ENCODE measurements at places on chromosomes 5 and 9.
A peak's percentile ranks its signal among the peaks of the same experiment; 100 is the strongest.

DNA sequence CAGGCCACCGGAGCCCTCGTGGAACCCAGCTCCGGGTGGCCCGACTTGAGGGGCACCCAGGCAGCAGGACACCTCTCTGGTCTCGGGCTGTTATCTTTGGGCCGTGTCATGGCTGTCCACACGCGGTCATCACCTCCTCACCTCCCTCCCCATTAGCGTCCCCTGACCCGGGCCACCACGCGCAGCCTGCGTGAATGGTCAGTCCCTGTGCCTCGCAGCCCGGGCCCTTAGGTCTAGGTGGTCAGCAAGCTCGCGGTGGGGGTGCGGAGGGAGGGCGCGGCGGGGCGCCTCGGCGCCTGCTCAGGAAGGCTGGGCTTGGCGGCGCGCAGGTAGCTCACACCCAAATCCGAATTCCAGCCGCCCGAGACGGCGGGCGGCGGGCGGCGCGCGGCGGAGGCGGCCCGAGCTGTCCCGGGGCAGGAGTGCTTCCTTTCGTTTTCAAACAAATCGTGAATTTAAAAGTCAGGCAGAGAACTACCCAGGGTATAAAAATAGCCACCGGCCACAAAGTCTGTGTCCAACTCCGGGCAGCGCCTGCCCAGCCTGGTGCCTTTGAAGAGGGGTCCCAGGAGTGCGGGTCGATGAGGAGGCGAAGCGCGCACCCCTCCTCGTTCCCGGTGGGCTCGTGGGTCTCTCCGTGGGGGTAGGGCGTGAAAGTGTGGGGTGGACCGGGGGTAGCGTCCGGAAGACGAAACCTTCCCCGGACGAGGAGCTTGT, 1.0 kb upstream of the RXRA start:
- DNase-seq: no peak

DNA sequence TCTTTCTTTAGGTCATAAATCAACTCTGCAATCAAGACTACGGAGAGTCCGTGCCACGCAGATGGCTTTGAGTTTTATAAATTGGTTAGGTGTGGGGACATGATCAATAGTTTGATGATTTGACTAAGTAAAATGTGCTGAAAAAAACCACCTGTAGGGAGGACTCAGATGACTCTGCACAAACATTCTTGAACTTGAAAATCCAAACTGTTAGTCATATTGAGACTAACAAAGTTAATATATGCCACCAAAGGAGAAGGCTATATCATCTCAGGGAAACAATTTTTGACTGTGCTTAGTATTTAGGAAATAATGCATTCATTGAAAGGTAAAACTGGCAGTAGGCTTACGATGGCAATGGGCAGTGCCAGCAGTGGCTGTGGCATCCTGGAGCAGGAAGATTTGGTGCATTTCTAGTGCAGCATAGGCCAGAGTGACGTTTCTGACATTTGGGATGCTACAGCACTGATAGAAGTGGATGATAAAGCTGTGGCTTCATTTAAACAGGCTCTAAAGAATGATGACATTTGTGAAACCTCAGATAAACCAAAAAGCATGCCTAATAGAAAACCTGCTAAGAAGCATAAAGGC, 291.1 kb downstream of the MLLT3 start:
- DNase-seq: no peak

DNA sequence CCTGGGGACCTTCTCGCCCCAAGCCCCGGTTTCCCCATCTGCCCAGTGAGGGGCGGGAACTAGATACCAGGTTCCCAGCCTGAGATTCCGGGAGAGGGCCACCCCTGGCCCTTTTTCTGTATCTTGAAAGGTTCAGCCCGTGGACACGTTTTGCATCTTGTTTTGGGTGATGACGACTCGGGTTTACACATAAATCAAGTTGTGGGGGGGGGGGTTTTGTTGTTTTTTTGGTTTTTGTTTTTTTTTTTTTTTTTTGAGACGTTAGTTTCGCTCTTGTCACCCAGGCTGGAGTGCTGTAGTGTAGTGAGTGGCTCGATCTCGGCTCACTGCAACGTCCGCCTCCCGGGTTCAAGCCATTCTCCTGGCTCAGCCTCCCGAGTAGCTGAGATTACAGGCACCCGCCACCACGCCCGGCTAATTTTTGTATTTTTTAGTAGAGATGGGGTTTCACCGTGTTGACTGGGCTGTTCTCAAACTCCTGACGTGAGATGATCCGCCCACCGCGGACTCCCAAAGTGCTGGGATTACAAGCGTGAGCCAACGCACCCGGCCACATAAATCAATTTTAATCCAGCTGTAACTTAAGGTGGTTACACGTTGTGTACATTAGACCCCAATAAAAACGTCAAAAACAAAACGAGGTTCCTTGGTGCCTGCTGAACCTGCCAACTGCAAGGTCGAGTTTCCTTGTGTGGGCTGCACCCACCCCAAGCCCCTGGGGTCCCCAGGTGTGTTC, 1.1 kb upstream of the BRD3 start:
- no peak for DNase-seq

- peak; percentile 36 for DNase-seq
Observed at GRCh38 chr9:108053555-108054061, 564.0 kb upstream of the KLF4 start.

- no peak for DNase-seq
Observed at GRCh38 chr5:127031863-127032232, 1.5 kb upstream of the MARCHF3 start.

GRCh38 chr5:168156170-168156569, 135.3 kb upstream of the WWC1 start:
- no peak for DNase-seq

- no peak for DNase-seq
Observed at GRCh38 chr5:8462565-8462964, 593.6 kb downstream of the MTRR start.

DNA sequence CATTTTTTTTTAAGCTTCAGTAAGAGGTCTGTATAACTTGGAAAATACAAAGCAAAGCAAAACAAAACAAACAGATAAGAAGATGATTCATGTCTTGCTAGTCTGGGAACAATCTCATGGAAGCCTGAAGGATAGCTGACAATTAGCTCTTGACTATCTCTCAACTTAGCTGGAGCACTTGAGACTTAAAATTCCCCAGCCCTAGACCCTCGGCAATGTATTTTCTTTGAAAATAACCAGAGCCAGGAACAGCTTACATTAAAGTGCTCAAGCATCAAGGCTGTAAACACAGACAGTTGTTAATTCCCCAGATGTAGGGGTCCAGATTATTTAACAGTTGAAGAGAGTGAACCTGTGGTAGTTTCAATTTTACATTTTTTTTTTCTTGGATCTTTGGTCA, 82.9 kb downstream of the TMEM252 start:
- DNase-seq: no peak

DNA sequence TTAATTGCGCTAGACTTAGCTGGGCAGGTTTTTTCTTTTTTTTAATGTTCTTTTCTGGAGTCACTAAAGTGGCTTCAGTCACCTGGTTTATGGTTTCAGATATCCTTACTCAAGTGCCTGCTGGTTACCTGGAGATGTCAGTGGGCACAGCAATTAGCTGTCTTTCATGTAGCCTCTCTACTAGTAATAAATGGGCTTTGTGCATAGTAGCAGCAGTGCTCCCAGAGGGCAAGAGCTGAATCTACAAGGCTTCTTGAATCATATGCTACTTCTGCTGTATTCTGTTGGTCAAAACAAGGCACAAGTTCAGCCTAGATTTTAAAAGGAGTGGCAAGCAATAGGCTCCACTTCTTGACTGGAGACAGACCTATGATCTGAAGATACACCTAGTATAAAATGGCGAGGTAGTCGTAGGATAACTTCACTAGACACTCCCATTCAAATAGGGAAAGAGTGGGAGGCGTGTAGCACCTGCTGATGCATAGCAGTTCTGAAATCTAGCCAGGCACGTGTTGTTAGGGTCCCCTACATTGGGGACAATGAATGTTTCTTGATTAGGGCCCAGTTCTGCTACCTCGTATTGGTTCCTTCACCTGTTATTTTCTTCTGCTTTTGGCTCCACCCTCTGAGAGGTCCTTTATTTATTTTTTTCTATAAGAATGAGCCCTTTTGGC, 7.0 kb downstream of the SCAMP1 start:
- no peak for DNase-seq

GRCh38 chr5:156402387-156402921, 75.5 kb downstream of the SGCD start:
- no peak for DNase-seq

DNA sequence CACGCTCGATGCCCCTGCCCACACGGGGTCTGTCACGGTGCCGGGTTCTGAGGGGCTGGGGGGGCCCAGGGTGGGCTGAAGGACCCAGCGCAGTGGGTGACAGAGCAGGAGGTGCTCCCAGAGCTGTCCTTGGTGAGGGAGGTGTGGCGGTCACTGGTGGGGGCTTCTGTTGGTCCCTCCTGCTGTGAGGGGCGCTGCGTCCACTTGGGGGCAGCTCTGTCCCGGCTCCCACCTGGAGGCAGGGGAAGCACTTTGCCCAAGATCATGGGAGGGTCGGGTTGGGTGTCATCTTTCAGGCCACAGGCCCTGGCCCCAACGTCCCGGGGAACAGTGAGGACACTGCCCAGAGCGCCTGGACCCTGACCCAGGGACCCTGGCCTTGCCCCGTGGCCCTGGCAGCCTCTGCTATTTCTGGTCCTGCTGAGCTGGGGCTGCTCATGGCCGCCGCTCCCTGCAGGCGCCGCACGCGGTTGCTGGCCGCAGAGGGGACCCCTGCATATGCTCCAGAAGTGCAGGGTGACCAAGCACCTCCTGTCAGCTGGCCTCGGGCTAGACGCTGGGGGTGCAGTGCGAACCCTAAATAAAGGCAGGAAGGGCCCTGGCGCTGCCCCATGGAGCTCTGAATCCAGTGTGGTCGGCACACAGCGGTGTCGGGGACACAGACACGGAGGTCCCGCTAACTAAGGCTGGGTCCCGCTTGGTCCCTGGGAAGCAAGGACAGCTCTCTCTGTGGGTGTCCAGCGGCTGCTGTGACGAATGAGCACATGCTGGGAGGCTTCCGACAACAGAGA, 11.6 kb upstream of the RNU6ATAC start:
- no peak for DNase-seq

GRCh38 chr9:115849679-115850412, 303.7 kb upstream of the PAPPA start:
- DNase-seq: peak; percentile 36

- no peak for DNase-seq
Observed at GRCh38 chr9:129312251-129313122, 134.4 kb upstream of the IER5L start.

DNA sequence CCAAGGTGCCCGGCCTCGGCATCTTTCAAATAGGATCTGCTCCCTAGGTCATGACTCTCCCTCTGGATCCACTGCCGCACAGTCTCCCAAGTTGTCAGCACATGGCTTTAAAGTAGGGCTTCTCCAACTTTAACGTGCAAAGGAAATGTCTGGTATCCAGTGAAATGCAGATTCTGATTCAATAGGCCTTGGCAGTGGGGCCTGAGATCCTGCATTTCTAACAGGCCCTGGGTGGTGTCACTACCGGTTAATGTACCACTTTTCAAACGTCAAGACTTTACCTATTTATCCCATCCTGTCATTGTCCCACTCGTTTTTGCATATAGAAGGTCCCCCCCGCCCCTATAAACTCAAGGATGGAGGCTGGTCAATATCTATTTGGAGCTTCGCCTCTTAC, 137.6 kb upstream of the ZNF618 start:
- DNase-seq: no peak

DNA sequence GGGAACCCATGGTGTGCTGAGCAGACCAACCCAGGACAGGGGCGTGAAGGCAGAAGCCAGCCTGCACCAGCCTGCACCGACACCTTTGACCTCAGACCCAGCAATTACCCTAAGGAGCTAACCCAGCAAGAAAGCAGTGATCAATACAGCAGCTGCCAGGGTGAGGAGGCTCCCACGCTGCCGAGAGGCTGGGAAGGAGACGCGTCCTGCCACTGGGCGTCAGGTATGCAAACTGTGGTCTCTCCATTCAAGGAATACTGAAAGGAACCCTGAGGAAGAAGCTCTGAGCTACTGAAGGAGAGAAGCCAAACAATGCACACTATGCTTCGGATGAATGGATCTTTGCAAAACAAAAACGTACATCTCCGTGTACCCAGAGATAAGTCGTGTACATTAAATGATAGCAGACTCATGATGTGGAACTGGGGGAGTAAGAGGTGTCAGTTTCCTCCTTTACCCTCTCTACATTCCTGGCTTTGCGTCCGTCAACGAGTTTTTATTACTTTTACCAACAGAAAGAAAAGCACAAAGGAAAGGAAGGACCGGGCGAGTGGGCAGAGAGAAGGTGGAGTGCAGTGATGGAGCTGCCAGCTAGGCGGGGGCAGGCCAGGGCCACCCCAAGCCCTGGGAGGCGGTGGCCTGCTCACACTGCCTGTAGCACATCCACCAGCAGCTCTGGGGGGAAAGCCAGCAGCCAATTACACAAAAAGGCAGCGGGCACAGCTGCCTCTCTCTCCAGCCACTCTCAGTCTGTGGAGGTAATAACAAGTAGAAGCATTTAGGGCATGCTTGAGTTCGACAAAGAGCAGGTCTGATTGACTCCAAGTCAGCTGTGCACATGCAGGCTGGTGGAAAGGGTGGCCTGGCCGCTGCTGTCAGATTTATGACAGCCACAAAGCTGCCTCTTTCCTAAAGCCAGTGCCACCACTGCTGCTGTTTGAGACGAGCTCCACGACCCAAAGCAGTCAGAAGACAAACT, 29.3 kb downstream of the RASGEF1C start:
- DNase-seq: no peak

DNA sequence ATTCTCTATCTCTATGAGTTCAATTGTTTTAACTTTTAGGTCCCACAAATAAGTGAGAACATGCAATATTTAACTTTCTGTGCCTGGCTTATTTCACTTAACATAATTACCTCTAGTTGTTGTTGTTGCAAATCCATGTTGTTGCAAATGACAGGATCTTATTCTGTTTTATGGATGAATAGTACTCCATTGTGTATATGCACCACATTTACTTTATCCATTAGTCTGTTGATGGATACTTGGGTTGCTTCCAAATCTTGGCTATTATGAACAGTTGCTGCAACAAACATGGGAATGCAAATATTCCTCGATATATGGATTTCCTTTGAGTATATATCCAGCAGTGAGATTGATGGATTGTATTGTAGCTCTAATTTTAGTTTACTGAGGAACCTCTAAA, 36.3 kb downstream of the MEGF9 start:
- no peak for DNase-seq

GRCh38 chr9:125990793-125991220, 243.6 kb downstream of the PBX3 start:
- DNase-seq: no peak

- peak; percentile 35 for DNase-seq
Observed at GRCh38 chr5:44365345-44365744, 23.9 kb downstream of the FGF10 start.

All from AG08395 (cell line).